Foreskin melanocyte (primary cell): ENCODE measurements at places on chromosomes 16 and 17.

DNA sequence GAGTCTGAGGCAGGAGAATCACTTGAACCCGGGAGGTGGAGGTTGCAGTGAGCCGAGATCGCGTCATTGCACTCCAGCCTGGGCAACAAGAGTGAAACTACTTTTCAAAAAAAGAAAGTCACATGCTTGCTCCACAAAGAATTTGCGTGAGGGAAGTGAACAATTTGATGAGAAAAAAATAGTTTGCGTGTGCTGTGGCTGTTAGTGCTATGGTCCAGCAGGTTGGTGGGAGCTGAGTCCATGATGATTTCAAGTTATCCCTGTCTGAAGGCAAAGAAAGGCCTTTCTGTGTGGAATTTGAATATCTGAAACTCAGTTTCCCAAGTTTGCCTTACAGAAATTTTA is 21.0 kb downstream of the PRCD start:
- DNase-seq = no peak

GRCh38 chr17:27492470-27492869 is 36.2 kb downstream of the KSR1 start:
- no peak for DNase-seq

- no peak for DNase-seq
Observed at GRCh38 chr17:8885967-8886684, 18.7 kb upstream of the PIK3R6 start.

DNA sequence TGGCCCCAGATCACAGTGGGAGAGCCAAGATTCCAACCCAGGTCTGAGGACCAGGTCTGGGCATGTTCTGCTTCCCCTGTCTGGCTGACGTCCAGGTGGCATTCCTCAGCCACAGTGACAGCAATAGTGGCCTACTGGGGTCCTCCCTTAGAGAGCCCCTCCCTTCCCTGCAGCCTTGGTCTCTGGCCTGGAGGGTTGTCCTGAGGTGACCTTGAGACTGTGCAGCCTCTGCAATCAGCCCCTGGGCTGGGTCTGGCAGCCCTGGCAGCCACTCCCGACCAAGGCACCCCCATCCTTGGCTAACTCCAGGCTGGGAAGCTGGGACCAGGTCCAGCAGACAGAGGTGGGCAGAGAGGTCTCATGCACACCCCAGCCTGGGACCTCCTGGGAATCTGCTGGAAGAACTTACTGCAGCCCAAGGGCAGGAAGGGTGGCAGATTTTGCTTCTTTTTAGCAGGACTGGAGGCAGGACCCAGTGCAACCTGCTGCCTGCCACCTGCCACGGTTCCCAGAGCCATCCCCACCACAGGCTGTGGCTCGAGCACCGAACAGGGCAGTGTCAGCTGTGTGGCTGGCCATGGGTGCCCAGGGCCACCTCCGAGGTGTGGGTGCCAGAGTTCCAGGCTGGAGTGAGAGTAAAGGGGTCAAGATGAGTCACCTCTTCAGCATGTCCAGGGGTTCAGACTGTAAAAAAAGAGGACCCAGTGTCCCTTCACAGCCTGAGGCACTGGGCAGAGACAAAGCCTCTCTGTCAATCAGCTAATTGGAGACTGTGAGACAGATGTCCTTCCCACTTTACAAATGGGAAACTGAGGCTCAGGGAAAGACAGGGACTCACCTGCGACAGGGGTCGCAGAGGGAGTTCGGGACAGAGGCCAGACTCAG is 12.6 kb downstream of the GRB7 start:
- no peak for DNase-seq
